ENCODE measurements at places on chromosomes 2 and 18.
A peak's percentile ranks its signal among the peaks of the same experiment; 100 is the strongest.

DNA sequence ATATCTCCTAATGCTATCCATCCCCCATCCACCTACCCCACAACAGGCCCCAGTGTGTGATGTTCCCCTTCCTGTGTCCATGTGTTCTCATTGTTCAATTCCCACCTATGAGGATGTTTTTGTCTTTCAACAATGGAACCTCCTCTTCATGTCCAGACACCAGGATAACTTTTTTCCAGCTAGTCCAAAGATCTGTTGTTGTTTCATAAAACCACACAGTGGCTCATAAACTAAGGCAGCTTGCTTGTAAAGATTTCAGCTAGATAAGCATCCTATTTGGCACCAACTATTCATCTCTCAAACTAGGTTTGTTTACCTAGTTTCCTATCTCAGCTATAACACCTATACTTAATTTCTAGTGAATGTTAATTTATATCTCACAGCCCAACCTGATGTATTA, 937.7 kb downstream of the TRIB2 start:
- no peak for DNase-seq

DNA sequence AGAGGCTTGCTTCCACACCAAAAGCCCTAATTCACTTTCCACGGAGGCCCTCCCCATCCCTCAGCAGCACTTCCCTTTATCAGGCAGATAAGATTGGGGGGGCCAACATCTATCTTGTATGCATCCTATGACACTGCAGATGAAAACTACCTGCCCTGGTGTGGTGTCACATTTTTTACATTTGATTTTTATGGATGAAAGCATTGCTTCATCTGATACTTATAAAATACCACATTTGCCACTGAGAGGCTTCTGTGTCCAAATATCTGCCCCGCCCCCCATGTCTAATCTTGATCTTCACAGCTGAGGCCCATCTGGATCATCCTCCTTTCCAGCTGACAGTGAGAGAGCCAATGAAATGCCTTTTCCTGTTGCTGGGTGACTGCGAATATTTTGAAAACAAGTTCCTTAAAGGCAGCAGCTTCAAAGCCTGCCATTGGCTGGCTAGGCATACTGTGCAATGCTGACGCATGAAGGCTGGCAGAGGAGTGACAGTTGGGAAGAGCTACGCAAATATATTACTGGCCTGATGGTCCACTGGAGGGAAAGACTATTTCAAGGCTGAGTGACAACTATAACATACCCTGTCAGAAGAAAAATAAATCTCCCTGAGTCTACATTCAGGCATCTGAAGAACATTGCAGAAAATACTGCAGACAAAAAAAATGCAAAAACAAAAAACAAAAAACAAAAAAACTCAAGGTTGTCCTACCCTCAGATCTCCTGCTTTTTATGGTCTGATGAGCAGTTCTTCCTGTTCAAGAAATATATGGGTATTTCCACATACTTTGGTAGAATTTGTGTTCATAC, 318.7 kb downstream of the PDE11A start:
- DNase-seq, result peak; percentile 49

DNA sequence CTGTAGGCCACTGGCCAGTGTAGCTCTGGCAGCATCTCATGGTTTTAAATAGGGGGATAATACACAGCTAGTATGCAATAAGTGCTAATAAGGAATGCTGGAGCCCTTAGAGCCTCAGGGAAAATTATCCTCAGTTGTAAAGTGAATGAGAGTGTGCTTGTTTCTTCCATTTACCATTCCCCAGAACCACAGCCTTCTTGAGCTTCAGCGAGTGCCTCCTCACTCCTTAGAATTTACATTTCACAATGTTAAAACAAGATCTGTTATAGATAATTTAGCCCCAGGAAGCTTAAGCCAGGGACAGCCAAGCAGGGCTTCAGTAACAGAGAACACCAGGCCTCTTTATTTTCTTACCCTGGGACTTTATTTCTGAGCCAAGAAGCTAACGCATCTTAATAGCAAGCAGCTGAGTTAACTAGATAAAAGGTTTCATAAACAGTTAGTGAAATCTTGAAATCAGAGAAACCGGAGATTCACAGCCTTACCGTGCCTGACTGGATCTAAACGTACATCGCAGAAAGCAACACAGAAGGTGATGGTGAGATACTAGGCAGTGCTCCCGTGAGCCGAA, 535.2 kb downstream of the TDRD15 start:
- DNase-seq, result no peak

GRCh38 chr18:26655525-26656430, 107.4 kb upstream of the KCTD1 start:
- no peak for DNase-seq

DNA sequence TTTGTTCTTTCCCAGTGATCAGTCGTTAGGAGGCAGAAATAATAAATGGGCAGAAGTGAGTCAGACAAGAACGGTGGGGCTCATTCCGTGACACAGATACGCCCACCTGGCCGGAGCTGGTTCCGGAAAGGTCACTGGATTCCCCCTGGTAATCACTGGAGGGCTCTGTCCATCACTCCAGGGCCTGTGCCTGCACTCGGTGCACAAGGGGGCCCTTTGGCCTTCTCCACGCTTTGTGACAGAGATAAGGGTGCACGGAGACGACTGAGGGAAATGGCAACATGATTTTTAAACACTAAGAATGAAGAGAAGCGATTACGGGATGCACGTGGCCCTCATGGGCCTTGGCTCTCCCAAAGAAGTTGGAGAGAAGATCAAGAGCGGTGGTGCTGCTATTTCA, 84.4 kb downstream of the PTGR3 start:
- DNase-seq, result no peak

- peak; percentile 81 for DNase-seq
Measured at GRCh38 chr2:219230059-219230540, 494 bp downstream of the ANKZF1 start.
